ENCODE measurements at places on chromosomes 2 and 18. TPM values are rescaled to one million over a fixed set of nuclear protein-coding genes. Genes with fewer than 3 reads are reported as not detected.
A peak's percentile ranks its signal among the peaks of the same experiment; 100 is the strongest.

Gene SRD5A2
- total RNA-seq, result not detected

GRCh38 chr2:37627710-37628109, 43.7 kb downstream of the CDC42EP3 start:
- H3K4me3 ChIP-seq, result no peak overlapping the region
- H3K27ac ChIP-seq, result no peak overlapping the region
- H3K36me3 ChIP-seq, result no peaks in the 10 kb centered on the region
- H3K4me1 ChIP-seq, result peaks cover 16% of the 10 kb centered on the region

DNA sequence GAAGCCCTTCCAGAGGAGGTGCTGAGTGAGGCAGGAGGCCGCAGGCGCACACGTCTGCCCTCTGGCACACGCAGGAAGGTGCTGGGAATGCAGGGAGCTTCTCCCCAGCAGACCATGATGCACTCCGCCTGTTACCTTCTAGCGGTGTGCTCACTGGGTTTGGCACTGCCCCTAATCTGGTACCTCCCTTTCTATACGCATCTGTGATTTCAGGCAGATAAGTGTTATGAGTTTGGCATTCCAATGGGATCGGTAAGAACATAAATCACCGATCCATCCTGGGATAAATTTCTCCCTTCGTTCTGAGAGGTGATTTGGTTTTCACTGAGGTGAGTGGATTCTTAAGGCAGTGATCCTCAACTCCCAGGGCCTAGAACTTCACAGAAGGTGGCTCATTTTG, 34.6 kb downstream of the ODC1 start:
- no peaks in the 10 kb centered on the region for H3K36me3 ChIP-seq
- no peaks in the 10 kb centered on the region for H3K27me3 ChIP-seq
- H3K4me1 ChIP-seq, result peaks cover 27% of the 10 kb centered on the region
- no peak overlapping the region for H3K4me3 ChIP-seq
- no peak overlapping the region for H3K27ac ChIP-seq

Gene DPY30
- total RNA-seq, result 35.1 TPM

Gene C1D
- total RNA-seq, result 18.6 TPM

GRCh38 chr18:25102662-25103061, 249.3 kb downstream of the ZNF521 start:
- H3K4me1 ChIP-seq, result peaks cover 12% of the 10 kb centered on the region
- H3K4me3 ChIP-seq, result no peak overlapping the region
- H3K27me3 ChIP-seq, result no peaks in the 10 kb centered on the region
- no peak for DNase-seq
- H3K27ac ChIP-seq, result no peak overlapping the region
- no peaks in the 10 kb centered on the region for H3K36me3 ChIP-seq

GRCh38 chr2:56202381-56203121, 18.8 kb downstream of the CCDC85A start:
- no peak for DNase-seq
- H3K36me3 ChIP-seq, result no peaks in the 10 kb centered on the region
- no peaks in the 10 kb centered on the region for H3K27me3 ChIP-seq
- H3K4me3 ChIP-seq, result no peak overlapping the region
- H3K27ac ChIP-seq, result no peak overlapping the region

DNA sequence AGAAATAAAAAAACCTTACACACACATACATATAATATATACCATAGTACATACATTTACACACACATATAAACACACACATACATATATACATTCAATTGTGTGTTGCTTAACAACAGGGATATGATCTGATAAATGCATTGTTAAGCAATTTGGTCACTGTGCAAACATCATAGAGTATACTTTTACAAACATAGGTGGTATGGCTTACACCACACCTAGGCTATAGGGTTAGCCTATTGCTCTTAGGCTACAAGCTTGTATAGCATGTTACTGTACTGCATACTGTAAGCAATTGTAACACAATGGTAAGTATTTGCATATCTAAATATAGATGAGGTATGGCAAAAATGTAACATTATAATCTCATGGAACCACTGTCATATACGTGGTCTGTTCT, 156.8 kb upstream of the ERBB4 start:
- H3K27me3 ChIP-seq, result no peaks in the 10 kb centered on the region
- no peak overlapping the region for H3K27ac ChIP-seq
- no peaks in the 10 kb centered on the region for H3K36me3 ChIP-seq
- H3K4me3 ChIP-seq, result no peak overlapping the region

DNA sequence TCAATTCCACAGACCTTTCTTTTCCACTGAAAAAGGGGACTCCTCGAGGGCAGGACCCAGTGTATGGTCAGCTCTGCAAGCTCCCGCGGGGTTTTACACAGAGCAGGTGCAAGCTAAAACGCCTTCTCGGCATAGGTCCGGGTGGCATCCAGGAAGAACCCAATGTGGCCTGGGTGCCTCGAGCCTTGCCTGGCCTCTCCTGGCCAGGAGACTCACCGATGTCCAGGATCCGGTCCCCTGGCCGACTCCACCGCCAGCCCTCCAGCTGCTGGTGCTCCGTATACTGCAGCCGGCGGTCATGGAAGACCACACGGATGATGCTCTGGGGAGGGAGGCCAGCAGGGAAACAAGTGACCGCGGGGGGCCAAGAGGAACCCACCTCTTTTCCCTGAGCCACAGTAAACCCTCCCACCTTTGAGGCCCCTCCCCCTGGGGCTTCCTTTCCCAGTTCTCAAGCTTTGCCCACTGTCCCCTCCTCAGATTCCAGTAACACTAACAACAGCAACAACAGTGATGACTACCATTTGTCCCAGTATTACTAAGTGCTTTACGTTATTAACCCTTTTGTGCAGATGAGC, 36.1 kb downstream of the TFCP2L1 start:
- H3K27me3 ChIP-seq, result no peaks in the 10 kb centered on the region
- H3K27ac ChIP-seq, result no peak overlapping the region
- no peaks in the 10 kb centered on the region for H3K4me1 ChIP-seq
- no peaks in the 10 kb centered on the region for H3K36me3 ChIP-seq

Gene AKAIN1
- not detected for total RNA-seq

- no peak for DNase-seq
- no peak overlapping the region for H3K4me3 ChIP-seq
- no peak overlapping the region for H3K27ac ChIP-seq
- H3K4me1 ChIP-seq, result no peaks in the 10 kb centered on the region
- H3K36me3 ChIP-seq, result no peaks in the 10 kb centered on the region
Measured at GRCh38 chr18:33210575-33211189, 229.8 kb downstream of the CCDC178 start.

GRCh38 chr18:9994026-9994570, 80.3 kb downstream of the VAPA start:
- no peak for DNase-seq
- no peak overlapping the region for H3K4me3 ChIP-seq
- H3K27ac ChIP-seq, result no peak overlapping the region
- H3K4me1 ChIP-seq, result no peaks in the 10 kb centered on the region
- no peaks in the 10 kb centered on the region for H3K27me3 ChIP-seq
- H3K36me3 ChIP-seq, result no peaks in the 10 kb centered on the region

Gene PASK
- 1.4 TPM for total RNA-seq

Gene ILKAP
- total RNA-seq, result 27.4 TPM

- no peak for DNase-seq
- no peaks in the 10 kb centered on the region for H3K36me3 ChIP-seq
- H3K4me3 ChIP-seq, result no peak overlapping the region
Measured at GRCh38 chr2:157220502-157220901, 37.0 kb upstream of the GALNT5 start.

DNA sequence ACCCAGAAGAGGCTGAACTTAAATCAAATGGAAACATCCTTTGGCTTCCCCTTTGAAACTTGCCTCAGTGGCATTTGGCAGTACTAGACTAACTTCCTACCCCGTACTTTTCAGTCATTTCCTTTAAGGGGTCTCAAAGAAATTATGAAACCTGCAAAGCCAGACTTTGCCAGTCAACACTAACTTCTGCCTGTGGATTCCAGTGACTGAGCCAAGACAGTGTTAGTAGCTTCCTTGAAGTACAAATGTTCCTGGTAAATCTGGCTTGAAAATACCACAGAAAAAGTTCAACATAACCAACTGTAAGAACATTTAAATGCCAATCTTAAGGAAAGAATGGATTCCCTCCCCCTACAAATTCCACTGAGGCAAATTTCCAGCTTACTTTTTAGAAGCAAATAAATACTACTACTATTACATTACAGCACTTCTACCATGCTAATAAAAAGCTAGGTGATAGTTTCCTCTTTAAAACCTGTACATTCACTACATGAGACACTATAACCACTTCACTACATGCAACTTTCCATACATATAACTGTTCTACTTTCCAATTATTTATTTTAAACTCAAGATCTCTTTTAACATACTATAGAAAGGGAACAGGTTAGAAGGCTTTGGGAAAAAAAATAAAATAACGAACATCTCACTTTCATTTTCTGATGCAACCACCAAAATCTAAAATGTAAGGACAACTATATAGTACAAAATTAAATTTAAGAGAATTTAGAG, 2.4 kb downstream of the PELI1 start:
- H3K27ac ChIP-seq, result peak overlapping the region; percentile 99
- H3K27me3 ChIP-seq, result no peaks in the 10 kb centered on the region
- DNase-seq, result no peak
- H3K36me3 ChIP-seq, result no peaks in the 10 kb centered on the region

- no peak for DNase-seq
- H3K27me3 ChIP-seq, result no peaks in the 10 kb centered on the region
- H3K27ac ChIP-seq, result no peak overlapping the region
- H3K36me3 ChIP-seq, result no peaks in the 10 kb centered on the region
Measured at GRCh38 chr18:69658685-69659084, 258.0 kb downstream of the DOK6 start.

DNA sequence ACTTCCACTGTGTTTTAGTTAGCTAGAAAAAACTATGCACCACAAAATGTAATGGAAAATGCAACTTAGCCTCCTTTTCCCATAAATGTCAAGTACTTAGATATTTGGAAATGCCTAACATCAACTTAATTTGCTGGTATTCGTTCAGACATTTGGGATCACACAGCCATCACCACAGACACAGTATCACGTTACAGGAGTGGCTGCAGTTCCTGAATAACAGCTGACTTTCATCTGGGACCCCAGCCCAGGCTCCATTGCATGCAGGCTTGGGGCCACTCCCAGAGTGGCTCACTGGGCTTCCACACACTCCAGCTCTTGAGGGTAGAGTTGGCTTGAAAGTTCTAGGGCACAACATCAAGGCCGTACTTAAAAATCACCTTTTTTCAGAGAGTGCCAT, 9.3 kb downstream of the TMEM182 start:
- H3K36me3 ChIP-seq, result peaks cover 4% of the 10 kb centered on the region
- H3K4me1 ChIP-seq, result peaks cover 3% of the 10 kb centered on the region
- H3K4me3 ChIP-seq, result no peak overlapping the region
- no peak overlapping the region for H3K27ac ChIP-seq
- no peak for DNase-seq
- no peaks in the 10 kb centered on the region for H3K27me3 ChIP-seq

DNA sequence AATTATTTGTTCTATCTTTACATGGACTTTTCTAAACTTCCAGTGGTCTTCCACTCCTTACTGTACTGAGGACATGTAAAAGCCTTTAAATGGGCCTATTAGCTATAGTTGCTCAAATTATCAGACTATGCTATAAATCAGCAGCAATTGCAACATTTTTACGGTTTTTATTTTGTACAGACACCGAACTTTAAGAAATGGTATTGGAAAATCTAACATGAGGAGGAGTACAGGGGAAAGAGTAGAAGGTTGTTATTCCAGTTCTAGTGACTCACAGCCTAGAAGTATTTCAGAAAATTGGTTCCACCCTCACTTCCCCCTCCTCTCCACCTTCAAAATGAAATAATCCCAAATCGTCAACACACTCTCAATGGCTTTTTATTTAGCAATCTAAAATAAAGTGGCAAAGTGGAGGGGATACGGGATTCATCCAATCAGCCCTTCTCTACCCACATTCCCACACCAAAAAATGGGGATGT, 1.1 kb downstream of the NCKAP1 start:
- no peaks in the 10 kb centered on the region for H3K36me3 ChIP-seq
- H3K4me1 ChIP-seq, result peaks cover 51% of the 10 kb centered on the region
- DNase-seq, result no peak
- no peaks in the 10 kb centered on the region for H3K27me3 ChIP-seq

DNA sequence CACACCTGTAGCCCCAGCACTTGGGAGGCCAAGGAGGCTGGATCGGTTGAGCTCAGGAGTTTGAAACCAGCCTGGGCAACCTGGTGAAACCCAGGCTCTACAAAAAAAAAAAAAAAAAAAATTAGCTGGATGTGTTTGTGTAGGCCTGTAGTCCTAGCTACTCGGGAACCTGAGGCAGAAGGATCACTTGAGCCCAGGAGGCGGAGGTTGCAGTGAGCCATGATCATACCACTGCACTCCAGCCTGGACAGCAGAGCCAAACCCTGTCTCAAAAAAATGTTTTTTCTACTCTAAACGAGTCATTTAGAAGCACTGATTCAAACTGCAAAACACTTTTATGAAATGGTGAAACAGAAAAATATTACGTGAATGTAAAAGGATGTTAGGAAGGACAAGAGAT, 69.1 kb upstream of the SLC39A10 start:
- H3K27ac ChIP-seq, result no peak overlapping the region
- no peak for DNase-seq
- H3K4me3 ChIP-seq, result no peak overlapping the region
- H3K4me1 ChIP-seq, result peaks cover 6% of the 10 kb centered on the region

Gene IL36RN
- total RNA-seq, result not detected

Gene INPP1
- 16.9 TPM for total RNA-seq

DNA sequence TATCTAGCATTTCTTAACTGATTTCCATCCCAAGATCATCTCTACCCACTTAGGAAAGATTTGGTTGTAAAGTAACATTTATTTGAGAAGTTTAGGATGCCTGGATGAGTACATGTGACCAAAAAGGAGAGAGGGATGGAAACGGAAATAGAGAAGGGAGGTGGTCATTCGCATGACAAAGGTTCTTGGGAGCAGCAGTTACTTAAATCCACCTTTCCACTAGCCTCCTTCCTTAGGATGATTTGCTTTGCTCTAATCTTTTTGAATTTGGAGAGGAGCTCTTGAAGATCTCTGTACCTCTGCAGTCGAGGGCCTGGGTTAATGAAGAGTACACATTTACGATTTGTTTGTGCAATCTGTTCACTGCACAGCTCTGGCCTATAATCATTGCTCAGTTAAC, 623.5 kb downstream of the EPHA4 start:
- H3K27me3 ChIP-seq, result no peaks in the 10 kb centered on the region
- H3K27ac ChIP-seq, result no peak overlapping the region
- H3K36me3 ChIP-seq, result no peaks in the 10 kb centered on the region
- H3K4me3 ChIP-seq, result no peak overlapping the region
- H3K4me1 ChIP-seq, result no peaks in the 10 kb centered on the region

Gene ATP8B1
- total RNA-seq, result 5.6 TPM

All from heart right ventricle (tissue), 16 donors.